ENCODE measurements at places on chromosomes 3 and 15.

DNA sequence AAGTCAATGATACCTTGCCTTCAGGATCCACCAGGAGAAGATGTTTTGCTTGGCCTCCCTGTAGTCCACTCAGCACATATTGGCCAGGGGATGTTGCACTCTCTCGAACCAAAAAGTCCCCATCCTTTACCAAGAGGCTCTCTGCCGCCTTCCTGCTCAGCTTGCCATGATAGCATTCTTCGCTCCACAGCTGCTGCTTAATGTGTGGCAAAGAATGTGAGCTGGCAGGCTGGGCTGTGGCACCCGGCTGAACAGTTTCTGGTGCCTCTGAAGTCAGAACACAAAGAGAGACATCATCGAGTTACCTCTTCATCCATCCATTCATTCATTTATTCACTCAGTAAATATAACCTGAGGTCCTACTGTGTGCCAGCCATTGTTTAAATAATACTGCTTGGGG lies 23.9 kb upstream of the CEP152 start:
- H3K27ac ChIP-seq: no peak overlapping the region
- peaks cover 8% of the 10 kb centered on the region for H3K36me3 ChIP-seq
- no peak for DNase-seq

DNA sequence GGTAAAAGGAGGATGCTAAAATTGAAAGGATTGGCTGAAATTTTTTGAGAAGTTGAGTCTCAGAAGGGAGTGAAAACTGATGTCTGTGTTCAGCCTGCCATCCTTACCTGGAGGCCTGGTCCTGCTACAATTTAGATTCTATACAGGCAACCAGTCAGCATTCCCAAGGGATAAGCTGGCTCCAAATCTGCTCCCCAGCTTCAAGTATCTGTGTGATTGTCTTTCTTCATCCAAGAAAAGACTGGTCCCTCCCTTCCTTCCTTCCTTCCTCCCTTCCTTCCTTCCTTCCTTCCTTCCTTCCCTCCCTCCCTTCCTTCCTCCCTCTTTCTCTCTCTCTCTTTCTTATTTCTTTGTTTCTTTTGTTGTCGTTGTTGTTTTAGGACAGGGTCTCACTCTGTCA lies 24.7 kb upstream of the UMPS start:
- DNase-seq: no peak
- no peak overlapping the region for H3K27ac ChIP-seq
- H3K4me3 ChIP-seq: no peak overlapping the region
- no peaks in the 10 kb centered on the region for H3K36me3 ChIP-seq

- DNase-seq: peak; percentile 84
- H3K36me3 ChIP-seq: no peaks in the 10 kb centered on the region
- no peak within 1 kb of the TSS for H3K4me3 ChIP-seq
- no peaks in the 10 kb centered on the region for H3K4me1 ChIP-seq
- H3K27me3 ChIP-seq: no peaks in the 10 kb centered on the region
- H3K27ac ChIP-seq: no peak within 1 kb of the TSS
Observed at GRCh38 chr15:51681303-51681963, at the start of gene SCG3. Gene SCG3, plus strand, starts transcription at chr15:51681503. Its CDS starts 253 bp downstream, at chr15:51681756.

DNA sequence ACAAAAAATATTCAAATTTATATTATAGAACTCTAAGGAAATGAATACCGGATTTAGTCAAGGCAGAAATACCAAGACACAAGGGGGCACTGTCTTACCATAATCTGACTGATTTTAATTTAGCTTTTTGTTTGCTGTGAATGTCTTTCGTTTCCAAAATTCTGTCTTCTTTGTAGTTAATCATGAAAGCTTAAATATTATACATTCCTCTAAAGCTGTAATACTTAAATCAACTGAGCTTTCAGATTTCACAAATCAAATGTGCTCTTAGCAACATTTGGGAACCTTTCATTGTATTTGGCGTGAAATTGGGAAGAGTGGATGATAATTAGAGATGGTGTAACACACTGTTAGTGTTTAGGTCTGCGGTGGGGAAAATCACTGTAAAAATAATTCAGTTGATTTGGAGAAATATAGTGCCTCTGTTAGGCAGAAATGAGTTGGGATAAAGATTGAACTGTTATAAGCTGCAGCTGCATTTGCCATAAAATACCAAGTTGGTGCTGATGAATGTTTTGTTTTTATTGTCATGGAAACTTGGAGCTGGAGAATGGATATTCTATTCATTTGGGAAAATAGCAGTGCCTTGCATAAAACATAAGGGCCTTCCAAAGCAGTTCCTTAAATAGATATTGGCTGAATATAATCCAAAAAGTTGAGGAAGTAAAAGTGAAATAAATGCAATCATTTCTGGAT lies 228.2 kb downstream of the TCF12 start:
- H3K27ac ChIP-seq: no peak overlapping the region
- peaks cover 12% of the 10 kb centered on the region for H3K4me1 ChIP-seq
- no peak for DNase-seq
- peak overlapping the region; percentile 72 for H3K4me3 ChIP-seq
- H3K27me3 ChIP-seq: no peaks in the 10 kb centered on the region

DNA sequence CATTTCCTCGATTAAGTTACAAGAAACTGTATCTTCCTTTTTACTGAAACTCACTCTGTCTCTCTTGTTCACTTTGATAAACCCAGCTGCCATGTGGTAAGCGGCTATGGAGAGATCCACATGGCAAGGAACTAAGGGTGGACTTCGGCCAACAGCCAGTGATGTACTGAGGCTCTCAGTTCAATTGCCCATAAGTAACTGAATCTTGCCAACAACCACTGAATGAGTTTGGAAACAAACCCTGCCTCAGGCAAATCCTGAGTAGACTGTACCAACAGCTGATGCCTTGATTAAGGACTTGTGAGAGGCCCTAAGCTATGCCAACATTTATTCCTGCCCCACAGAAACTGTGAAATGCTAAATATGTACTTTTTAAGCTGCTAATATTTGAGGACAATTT lies 433.5 kb downstream of the PLOD2 start:
- H3K4me3 ChIP-seq: no peak overlapping the region
- H3K36me3 ChIP-seq: no peaks in the 10 kb centered on the region
- H3K27ac ChIP-seq: no peak overlapping the region
- DNase-seq: no peak
- H3K4me1 ChIP-seq: peaks cover 3% of the 10 kb centered on the region

DNA sequence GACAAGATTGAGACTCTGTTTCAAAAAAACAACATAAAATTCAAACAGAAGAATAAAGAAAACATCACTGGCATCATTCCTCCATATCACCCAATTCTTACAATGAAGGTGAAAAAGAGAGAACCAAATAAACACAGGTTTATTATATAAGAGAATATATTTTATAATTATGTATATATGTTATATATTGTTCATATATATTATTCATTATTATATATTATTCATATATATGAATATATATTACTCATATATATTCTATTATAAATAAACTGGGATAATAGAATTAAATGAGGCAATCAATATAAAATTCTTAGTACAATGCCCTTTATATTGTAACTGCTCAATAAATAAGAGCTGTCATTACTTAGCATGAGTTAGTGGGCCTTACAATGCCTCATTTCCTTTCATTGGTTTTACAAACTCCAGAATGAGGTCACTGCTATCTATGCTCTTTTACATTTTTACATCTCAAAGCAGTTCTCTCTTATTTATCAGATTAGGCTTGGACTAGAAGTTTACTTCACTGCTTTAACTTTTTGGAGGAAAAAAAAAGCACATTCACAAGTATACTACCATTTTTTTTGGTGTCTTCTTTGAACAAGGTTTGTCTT lies 135.5 kb upstream of the TTC14 start:
- no peak overlapping the region for H3K27ac ChIP-seq
- no peaks in the 10 kb centered on the region for H3K4me1 ChIP-seq
- H3K36me3 ChIP-seq: no peaks in the 10 kb centered on the region
- no peak for DNase-seq
- no peak overlapping the region for H3K4me3 ChIP-seq

GRCh38 chr3:98512576-98512975 lies 10.1 kb downstream of the CLDND1 start:
- H3K27me3 ChIP-seq: no peaks in the 10 kb centered on the region
- no peak overlapping the region for H3K4me3 ChIP-seq
- no peak overlapping the region for H3K27ac ChIP-seq
- no peaks in the 10 kb centered on the region for H3K4me1 ChIP-seq
- H3K36me3 ChIP-seq: peaks cover 5% of the 10 kb centered on the region
- DNase-seq: no peak

- H3K4me1 ChIP-seq: no peaks in the 10 kb centered on the region
- DNase-seq: peak; percentile 82
- no peak overlapping the region for H3K4me3 ChIP-seq
- H3K27ac ChIP-seq: no peak overlapping the region
- H3K36me3 ChIP-seq: no peaks in the 10 kb centered on the region
Observed at GRCh38 chr3:156535162-156535627, 19.7 kb downstream of the SSR3 start.

DNA sequence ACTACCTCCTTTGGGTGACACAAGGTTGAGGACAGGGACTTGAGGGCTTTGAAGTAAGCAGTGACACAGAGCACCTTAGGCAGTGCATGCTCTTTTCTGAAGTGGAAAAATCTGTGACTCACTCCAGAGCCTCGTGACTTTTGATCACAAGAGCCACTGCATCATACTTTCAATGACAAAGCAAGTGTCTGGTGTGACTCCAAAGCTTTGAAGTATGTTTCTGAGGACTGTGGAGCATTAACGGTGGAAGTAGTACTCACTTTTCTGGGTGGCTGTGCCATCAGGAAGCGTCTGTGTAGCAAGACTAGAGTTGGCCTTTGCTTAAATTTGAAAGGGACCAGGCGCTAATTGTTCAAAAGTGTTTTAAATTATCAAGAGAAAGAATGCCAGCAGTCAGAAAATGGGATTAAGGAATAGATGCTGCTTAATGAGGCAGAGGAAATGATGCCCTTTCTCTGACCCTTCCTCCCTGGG lies 210.7 kb upstream of the TRIM42 start:
- no peak for DNase-seq
- H3K4me3 ChIP-seq: no peak overlapping the region

DNA sequence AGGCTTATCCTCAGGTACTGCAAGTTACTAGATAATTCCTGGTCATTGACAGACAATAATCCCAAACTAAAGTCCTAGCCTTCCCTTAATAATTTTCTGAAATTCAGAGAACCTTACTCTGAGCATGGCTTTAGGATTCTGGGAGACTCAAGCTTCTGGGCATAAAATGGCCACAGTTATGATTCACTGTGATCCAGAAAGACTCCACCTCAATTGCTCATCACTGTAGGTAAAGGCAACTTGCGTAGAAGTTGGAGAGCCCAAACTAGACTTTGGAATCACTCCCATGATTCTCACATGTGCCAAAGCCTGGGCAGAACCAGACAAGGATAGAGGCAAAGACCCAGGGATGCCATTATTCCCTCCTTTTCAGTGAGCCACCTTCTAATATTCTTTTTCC lies 195.3 kb downstream of the OSBPL10 start:
- no peaks in the 10 kb centered on the region for H3K27me3 ChIP-seq
- no peak overlapping the region for H3K4me3 ChIP-seq
- H3K27ac ChIP-seq: no peak overlapping the region
- H3K36me3 ChIP-seq: no peaks in the 10 kb centered on the region
- H3K4me1 ChIP-seq: no peaks in the 10 kb centered on the region

- no peaks in the 10 kb centered on the region for H3K4me1 ChIP-seq
- no peaks in the 10 kb centered on the region for H3K36me3 ChIP-seq
- no peak overlapping the region for H3K4me3 ChIP-seq
- DNase-seq: no peak
Observed at GRCh38 chr15:78617516-78617915, 3.3 kb downstream of the CHRNA3 start.

- no peaks in the 10 kb centered on the region for H3K36me3 ChIP-seq
- peak overlapping the region; percentile 69 for H3K27ac ChIP-seq
- DNase-seq: no peak
- H3K4me1 ChIP-seq: no peaks in the 10 kb centered on the region
- H3K27me3 ChIP-seq: no peaks in the 10 kb centered on the region
Observed at GRCh38 chr3:25663347-25663868, 1.3 kb downstream of the TOP2B start.

GRCh38 chr15:67186226-67186649 lies 68.2 kb downstream of the AAGAB start:
- H3K4me3 ChIP-seq: no peak overlapping the region
- no peaks in the 10 kb centered on the region for H3K4me1 ChIP-seq
- no peak for DNase-seq
- peak overlapping the region; percentile 81 for H3K27ac ChIP-seq
- no peaks in the 10 kb centered on the region for H3K36me3 ChIP-seq
- no peaks in the 10 kb centered on the region for H3K27me3 ChIP-seq

GRCh38 chr15:47364230-47365141 lies 352.8 kb upstream of the SEMA6D start:
- H3K4me1 ChIP-seq: no peaks in the 10 kb centered on the region
- H3K4me3 ChIP-seq: no peak overlapping the region
- no peaks in the 10 kb centered on the region for H3K27me3 ChIP-seq
- no peak for DNase-seq
- H3K27ac ChIP-seq: no peak overlapping the region
- H3K36me3 ChIP-seq: no peaks in the 10 kb centered on the region

DNA sequence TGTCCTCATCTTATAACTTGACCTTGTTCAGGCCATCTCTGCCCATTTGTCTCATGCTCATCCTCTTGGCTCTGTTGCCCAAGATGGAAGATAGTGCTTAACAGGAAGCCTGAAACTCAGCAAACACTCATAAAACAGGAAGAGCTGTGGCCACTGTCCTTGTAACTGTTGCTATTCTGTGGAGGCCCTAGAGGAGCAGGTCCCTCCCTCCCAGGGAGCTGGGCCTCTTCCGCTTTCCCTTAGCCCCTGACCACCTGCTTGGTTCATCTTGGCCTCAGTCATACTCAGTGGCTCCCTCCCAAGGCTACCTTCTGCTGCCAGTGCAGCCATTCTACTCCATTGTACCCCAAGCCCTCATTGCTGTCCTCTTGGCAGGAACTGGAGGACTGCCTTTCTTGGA lies 3.5 kb downstream of the MAPKAPK3 start:
- H3K27me3 ChIP-seq: no peaks in the 10 kb centered on the region
- no peak overlapping the region for H3K4me3 ChIP-seq
- peaks cover 2% of the 10 kb centered on the region for H3K36me3 ChIP-seq

DNA sequence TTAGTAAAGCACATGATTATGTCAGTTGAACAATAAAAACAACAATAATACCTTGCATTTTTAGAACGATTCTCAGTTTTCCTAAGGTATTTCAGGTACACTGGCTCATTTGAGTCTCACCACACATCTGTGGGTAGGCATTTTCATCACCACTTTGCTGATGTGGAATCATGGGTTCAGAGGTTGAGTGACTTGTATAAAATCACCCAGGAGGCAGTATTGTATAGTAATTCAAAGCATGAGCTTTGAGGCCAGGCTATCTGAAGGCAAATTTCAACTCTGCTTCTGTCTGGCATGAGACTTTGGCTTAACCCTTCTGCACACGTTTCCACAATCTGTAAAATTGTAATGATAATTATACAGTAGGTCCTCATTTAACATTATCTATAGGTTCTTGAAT lies 183.9 kb upstream of the CMC1 start:
- H3K27ac ChIP-seq: no peak overlapping the region
- no peak overlapping the region for H3K4me3 ChIP-seq
- no peaks in the 10 kb centered on the region for H3K27me3 ChIP-seq
- no peak for DNase-seq
- no peaks in the 10 kb centered on the region for H3K36me3 ChIP-seq

- H3K36me3 ChIP-seq: no peaks in the 10 kb centered on the region
- H3K4me3 ChIP-seq: no peak overlapping the region
- no peak overlapping the region for H3K27ac ChIP-seq
- H3K27me3 ChIP-seq: no peaks in the 10 kb centered on the region
- DNase-seq: no peak
- H3K4me1 ChIP-seq: no peaks in the 10 kb centered on the region
Observed at GRCh38 chr3:24802614-24803013, 308.0 kb upstream of the THRB start.
